ENCODE measurements at places on chromosomes 11 and 22.
A peak's percentile ranks its signal among the peaks of the same experiment; 100 is the strongest.

DNA sequence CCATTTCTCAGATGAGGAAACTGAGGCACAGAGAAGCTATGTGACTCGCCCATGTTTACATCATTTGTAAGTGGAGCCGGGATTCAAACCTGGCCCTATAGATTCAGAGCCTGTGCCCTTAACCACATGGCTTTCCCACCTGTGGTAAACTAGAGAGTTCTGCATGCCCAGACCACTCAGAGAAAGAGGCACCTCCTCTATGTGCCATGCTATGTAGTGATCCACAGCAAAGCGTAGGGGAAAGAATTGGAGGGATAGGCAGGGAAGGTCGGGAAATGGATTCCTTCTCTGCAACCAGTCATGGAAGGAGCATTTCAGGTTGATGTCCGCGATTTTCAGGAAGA lies 15.4 kb upstream of the POU2AF2 start:
- DNase-seq, result no peak

DNA sequence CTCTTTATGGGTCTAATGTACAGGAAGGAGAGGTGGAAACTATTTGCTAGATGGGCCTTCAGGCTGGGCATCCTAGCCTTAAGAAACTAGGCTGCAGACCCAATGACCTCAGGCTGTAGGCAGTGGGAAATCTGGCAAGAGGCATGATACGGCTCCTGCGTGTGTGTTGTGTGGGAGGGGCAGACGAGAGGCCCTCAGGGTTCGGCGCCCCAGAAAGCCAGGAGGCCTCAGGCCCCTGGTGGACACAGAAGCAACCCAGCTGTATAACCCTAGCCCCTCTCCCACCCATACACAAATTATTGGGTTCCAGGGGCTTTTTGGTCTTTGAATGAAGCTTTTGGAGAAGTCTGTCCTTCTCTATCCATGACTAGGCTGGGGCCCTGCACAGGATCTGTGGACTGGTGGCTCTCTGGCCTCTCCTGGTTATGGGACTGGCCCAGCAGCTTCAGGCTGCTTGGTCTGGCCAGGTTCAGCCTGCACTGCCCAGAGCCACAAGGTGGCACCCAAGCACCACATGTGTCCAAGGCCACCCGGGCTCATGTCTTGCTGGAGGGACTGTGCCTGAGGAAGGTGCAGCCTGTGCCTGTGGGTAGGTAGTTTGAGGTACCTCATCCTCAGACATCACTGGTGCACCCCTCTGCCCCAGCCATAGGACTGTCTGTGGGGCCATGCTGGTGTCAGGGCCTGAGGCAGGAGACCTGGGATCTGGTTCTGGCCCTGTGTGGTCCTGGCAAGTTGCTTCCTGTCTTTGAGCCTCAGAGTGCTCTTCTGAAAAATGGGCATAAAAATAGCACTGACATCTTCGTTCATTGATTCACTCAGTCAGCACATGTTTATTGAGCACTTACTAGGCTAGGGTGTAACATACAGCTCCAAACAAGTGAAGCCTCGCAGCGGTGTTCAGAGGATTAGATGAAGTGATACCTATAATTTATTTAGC lies 87.5 kb downstream of the RRM1 start:
- DNase-seq, result no peak

GRCh38 chr11:124622531-124623451 lies at the start of gene TBRG1:
Gene TBRG1, plus strand, starts transcription at chr11:124622864. Its CDS starts 220 bp downstream, at chr11:124623084.
- DNase-seq, result peak; percentile 87

DNA sequence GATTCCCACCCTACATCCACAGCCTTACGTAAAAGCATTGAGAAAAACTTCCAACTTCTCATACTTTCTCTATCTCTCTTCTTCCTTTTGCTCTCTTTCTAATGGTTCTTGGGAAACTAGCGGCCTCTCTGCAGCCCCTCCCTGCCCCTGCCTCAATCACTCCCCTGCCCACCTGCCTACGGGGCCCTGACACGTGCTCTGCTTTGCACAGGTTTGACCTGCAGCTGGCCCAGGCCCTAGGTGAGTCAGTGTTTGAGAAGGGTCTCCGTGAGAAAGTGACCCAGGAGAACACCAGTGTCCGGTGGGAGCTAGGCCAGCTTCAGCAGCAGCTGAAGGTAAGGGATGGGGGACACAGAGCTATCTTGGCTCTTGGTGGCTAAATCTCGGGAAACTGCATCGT lies 160.4 kb downstream of the MYO18B start:
- no peak for DNase-seq

DNA sequence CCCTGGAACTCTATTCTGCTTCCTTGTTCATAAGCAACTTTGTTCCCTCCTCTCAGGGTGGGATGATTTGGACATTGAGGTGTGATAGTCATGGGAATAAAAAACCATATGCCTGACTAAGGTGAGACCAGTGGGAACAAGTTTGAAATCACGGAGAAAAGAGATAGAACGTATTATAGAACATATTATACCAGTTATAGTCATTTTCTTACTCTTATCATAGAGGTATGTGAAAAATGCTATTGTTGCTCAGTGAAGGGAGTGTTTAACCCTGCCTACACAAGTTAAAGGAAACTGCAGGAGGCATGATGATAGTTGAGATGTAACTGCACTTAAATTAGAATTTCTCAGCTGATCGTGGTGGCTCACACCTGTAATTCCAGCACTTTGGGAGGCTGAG lies 15.5 kb downstream of the OR6Q1 start:
- no peak for DNase-seq

GRCh38 chr11:121448431-121448941 lies 3.6 kb upstream of the SORL1 start:
- no peak for DNase-seq
